OCI-LY7 (cell line): ENCODE measurements at places on chromosomes 3 and 15. TPM values are rescaled to one million over a fixed set of nuclear protein-coding genes. Genes with fewer than 3 reads are reported as not detected.

GRCh38 chr3:171375666-171376595 is 84.3 kb downstream of the TNIK start:
- no peak for DNase-seq

The MYO5C gene
- total RNA-seq, result 4.1 and 5.6 TPM in 2 replicates

- no peak for DNase-seq
Observed at GRCh38 chr3:84600703-84601225, 358.0 kb upstream of the CADM2 start.

DNA sequence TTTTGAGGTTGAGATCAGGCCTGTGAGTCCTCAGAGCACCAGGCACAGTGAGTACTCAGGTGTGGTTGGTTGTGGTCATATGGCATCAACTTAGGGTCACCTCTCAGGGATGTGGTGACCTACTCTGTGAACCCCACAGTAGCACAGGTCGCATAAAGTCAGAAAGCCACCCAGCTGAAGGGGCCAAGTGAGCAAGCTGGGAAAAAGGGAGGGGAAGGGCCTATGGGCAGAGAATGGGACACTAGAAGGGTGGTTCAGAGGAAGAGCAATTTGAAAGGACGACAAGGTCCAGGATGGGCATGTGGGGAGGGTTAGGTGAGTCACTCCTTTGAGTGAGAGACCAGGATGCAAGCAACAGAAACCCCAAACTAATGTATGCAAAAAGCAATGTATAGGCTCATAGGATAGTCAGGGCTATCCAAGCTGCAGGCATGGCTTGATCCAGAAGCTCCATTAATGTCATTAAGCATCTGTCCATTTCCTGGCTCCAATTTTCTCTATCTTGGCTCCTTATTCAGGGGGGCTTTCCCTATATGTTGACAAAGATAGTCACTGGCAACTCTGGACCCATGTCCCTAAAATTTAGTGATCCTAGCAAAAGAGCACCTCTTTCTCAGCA is 33.5 kb downstream of the HMCES start:
- DNase-seq, result no peak

The BHLHE40 gene
- 0.11 TPM in 1 of 2 replicates, not detected in the other for total RNA-seq

The FRMD5 gene
- not detected in 2 replicates for total RNA-seq

GRCh38 chr3:40387001-40387894 is at the start of gene ENTPD3:
Gene ENTPD3 (plus strand): TSS chr3:40387184. CDS start chr3:40388058, 874 bp downstream.
- DNase-seq, result no peak

The DNAH12 gene
- 0.21 TPM in 1 of 2 replicates, not detected in the other for total RNA-seq
